ENCODE measurements at places on chromosomes 12 and 14. TPM values are rescaled to one million over a fixed set of nuclear protein-coding genes. Genes with fewer than 3 reads are reported as not detected.

The KRT72 gene
- not detected for total RNA-seq

DNA sequence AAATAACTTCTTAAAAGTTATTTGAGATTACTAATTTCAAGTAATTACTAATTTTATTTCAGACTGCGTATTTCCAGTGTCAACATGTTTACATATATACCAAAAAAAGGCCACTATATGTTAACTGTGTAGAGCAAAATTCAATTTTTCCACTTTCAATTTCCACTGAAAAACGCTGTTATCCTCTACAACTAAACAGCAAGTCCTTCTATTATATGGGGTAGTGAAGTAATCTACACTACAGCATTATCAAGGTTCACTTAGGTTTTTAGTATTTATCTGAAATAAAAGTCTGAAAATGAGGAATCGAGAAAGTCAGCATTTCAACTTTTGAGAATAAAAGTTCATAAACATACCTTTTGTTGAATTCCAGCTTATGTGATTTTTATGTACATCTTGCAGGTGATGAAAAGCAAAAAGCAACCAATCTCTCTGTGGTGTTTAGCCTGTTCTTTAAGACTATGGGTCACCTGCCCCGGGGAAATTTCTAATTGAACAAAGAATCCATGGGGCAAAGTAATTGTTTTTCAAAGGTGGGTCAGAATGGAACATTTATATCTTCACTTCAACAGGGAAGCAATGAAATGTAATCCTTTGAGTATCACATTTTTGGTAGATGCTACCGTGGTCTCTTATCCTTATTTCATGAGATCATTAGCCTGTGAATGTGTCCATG, 3.3 kb downstream of the BTG1 start:
- peak overlapping the region; percentile 99 for H3K4me3 ChIP-seq
- H3K4me1 ChIP-seq = peaks cover 77% of the 10 kb centered on the region
- H3K36me3 ChIP-seq = peaks cover 9% of the 10 kb centered on the region
- H3K27ac ChIP-seq = peak overlapping the region; percentile 40

DNA sequence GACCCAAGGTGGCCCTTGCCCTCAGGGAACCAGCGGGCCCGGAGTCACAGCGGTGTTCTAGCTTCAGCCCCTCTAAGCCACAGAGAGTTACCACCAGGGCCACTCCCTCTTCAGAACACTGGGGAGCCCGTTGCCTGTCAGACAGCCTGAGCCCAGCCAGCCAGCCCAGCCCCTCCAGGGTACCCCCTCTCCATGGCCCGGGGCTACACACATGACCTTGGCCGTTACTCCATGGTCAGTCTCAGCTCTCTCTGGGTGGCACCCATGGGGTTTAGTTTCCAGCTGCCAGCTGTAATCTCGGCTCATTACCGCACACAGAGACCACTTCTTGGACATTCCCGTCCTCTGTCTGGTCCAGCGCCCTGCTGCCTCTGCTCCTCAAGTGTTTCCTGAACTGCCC, 35.0 kb downstream of the PPP2R5C start:
- H3K27me3 ChIP-seq = no peaks in the 10 kb centered on the region
- H3K4me3 ChIP-seq = no peak overlapping the region
- no peak for DNase-seq
- peaks cover 7% of the 10 kb centered on the region for H3K4me1 ChIP-seq
- no peaks in the 10 kb centered on the region for H3K36me3 ChIP-seq

- H3K27me3 ChIP-seq = peaks cover 3% of the 10 kb centered on the region
- no peak for DNase-seq
- no peaks in the 10 kb centered on the region for H3K36me3 ChIP-seq
- H3K4me1 ChIP-seq = peaks cover 5% of the 10 kb centered on the region
- no peak overlapping the region for H3K27ac ChIP-seq
- H3K4me3 ChIP-seq = no peak overlapping the region
These were observed 351.3 kb downstream of the BCAT1 start for GRCh38 chr12:24597580-24597979.

The KRT73 gene
- total RNA-seq = not detected

DNA sequence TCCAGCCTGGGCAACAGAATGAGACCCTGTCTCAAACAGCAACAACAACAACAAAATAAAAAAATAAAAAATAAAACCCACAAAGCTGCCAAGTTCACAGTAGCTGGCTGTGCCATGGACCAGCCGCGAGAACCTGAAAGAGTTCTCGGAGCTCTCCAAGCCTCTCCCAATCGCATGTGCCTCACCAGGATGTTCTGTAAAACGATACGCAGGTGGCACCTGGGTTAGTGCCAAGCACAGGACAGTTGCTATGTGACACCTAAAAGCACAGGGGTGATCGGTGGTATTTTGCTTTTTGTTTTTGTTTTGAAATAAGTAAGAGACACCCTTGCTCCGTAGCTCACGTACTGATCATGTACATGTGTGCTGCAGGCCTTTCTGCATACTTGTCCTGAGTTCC, 52.4 kb downstream of the RFLNA start:
- peaks cover 40% of the 10 kb centered on the region for H3K36me3 ChIP-seq
- DNase-seq = no peak
- H3K4me1 ChIP-seq = no peaks in the 10 kb centered on the region
- no peak overlapping the region for H3K4me3 ChIP-seq
- no peak overlapping the region for H3K27ac ChIP-seq

The ZFYVE26 gene
- total RNA-seq = 32.9 TPM
